CD4-positive, alpha-beta T cell treated with Interleukin-17A for 4 hours (primary cell): ENCODE measurements at places on chromosomes 12 and 14.

DNA sequence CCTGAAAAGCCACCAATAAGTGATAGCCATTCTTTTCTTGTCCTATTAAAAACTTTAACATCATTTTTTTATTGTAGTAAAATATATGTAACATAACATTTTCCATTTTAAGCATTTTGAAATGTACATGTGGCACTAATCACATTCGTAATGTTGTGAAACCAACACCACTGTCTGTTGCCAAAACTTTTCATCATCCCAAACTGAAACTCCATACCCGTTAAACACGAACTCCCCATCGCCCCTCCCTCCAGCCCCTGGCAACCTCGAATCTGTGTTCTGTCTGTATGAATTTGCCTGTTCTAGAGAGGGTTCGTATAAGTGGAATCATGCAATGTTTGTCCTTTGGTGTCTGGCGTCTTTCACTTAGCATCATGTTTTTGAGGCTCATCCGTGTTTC lies 75.9 kb downstream of the CCDC92 start:
- no peak for DNase-seq

DNA sequence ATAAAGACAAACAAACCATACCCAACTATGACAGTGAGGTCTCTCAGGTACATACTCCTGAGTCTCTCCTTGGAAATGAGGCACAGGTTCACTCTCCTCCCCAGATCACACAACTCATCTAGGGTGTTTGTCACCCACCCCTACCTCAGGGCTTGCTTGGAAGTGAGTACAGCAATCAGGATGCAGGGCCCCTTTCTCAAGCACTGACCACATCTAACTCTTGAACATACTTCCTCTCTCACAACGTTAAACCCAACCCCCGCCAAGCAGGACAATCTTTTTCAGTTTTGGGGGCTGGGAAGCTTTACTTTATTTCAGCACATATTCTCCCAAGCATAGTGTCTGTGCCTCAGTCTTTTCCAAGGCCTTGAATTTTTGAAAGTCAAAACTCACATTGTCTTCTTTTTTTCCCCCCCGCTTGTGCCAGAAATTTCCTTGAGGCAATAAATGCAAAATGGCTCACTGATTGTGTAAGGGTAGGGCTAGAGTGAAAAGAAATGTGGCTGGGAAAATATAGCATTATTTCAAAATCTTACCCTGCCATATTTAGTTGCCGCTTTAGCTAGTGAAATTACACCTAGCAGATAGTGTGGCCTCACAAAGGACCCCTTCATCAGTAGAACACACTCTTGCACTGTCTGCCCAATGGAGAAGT lies 2.4 kb upstream of the GPR65 start:
- peak; percentile 11 for DNase-seq

DNA sequence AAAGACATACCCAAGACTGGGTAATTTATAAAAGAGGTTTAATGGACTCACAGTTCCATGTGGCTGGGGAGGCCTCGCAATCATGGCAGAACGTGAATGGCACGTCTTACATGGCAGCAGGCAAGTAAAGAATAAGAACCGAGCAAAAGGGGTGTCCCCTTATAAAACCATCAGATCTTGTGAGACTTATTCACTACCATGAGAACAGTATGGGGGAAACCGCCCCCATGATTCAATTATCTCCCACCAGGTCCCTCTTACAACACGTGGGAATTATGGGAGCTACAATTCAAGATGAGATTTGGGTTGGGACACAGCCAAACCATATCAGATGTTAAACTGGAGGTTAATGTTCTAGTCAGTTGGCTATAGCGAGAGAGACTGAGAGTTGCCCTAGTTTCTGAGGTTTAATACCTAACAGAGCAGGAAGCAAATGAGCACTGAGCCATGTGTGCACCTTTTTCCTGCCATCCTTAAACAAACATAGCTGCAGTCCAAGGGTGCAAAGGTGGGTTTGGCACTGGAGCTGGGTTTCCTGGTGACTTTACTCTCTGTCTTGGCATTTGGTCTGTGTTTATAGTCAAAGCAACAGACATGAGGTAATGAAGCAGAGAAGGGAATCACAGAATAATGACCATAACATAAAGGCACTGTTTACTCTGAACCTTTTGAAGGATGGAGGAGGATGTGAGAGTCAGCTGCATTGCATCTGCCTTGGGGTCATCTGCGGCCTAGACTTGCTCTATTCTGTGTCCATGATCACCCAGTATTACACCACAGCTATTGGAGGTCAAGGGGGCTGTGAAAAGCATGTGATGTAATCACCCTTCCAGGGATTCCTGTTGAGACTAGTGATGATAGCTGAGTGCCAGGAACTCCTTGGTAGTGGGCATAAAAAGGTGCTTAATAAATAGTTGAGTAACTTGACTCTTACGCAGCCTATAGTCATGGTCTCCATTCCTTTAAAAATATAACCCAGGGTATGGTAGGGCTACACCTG lies 83.6 kb upstream of the USP44 start:
- DNase-seq, result no peak

DNA sequence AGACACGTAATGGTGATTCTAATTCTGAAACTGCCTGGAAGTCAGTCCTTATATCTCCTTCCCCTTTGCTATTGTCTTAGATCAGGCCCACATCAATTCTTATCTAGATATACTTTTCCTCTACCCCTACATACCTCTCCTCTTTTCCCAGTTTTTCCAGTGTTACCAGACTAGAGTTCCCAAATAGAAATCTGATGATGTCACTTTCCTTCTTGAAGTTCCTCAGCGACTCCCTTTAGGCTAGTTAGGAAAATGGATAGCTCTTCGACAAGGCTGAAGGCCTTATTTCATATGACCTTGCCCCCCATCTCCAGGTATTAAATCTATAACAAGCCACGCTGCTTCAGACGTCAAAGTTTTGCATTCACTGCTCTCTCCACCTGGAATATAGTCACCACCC lies 201.1 kb upstream of the ATP2B1 start:
- no peak for DNase-seq

DNA sequence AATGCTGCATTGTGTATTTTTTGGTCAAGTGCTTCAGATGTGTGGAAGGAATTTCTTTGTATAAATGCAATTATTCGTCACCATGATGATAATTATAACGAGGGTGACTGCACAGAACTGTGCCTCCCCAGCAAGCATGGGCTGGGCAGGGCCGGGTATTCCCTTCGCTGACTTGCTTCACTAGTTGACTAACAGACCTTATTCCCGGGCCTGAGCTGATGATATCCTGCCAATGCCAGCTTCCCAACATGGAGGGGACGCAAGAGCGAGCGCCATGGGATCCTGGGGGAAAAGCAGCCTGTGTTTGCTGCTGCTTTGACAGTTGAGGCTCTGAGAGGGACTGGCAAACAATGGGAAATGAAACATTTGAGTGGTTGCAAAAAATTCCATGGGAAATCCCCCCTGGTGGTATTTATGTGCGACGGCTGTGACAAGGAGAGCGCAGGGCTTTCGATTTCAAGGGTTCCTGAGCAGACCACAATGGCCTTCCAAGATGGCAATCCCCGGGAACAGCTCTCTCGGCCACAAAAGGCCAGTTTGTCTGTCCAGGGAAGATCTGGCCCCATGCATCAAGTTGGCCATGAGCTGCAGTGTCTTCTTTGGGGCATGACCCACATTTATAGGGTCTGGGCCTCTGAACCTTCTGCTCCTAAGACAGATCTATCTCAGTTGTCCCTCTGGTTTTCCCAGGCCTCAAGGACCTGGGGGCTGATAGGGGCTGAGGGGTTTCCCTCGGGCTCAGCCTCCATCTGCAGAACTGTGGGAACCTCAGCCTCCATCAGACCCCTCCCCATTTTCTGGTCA lies 21.9 kb upstream of the MAP1LC3B2 start:
- no peak for DNase-seq

- no peak for DNase-seq
Measured at GRCh38 chr12:128789356-128789929, 34.3 kb downstream of the SLC15A4 start.

DNA sequence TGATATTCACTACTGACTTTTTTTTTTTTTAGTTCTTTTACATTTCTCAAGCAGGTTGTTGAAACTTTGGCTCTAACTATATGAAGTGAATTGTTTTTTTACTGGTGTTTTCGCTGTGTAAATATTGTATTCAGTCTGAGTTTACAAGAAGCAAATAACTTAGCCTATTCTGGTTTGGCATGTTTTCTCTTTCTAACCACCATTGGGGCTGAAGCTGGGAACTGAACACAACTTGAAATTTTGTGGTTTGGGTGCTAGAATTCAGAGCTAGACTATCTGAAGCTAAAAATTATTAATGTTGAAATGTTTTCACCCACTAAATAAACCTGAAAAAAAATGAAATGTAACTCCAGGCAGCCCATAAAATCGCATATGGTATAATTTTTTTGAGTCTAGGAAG lies 37.2 kb downstream of the RAD51B start:
- DNase-seq, result no peak
